ENCODE measurements at places on chromosomes 7 and 10.

DNA sequence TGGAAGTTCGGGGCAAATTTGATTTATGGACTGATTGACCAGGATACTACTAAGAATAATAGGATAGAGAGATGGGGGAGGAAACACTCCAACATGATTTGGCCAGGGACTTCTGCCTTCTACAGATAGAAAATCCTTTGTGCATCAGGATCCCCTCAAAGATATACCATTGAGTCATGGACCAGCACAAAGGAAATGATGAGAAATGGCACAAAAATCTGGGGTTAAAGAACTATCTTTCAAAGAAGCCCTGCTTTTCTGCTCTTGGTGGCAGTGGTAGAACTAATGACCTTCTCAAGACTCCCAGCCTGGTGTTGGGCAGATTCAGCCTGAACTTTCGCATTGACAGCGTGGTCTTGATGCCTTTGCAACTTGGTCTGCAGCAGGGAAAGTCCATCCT is 27.6 kb upstream of the LAMB1 start:
- ATAC-seq = no peak

DNA sequence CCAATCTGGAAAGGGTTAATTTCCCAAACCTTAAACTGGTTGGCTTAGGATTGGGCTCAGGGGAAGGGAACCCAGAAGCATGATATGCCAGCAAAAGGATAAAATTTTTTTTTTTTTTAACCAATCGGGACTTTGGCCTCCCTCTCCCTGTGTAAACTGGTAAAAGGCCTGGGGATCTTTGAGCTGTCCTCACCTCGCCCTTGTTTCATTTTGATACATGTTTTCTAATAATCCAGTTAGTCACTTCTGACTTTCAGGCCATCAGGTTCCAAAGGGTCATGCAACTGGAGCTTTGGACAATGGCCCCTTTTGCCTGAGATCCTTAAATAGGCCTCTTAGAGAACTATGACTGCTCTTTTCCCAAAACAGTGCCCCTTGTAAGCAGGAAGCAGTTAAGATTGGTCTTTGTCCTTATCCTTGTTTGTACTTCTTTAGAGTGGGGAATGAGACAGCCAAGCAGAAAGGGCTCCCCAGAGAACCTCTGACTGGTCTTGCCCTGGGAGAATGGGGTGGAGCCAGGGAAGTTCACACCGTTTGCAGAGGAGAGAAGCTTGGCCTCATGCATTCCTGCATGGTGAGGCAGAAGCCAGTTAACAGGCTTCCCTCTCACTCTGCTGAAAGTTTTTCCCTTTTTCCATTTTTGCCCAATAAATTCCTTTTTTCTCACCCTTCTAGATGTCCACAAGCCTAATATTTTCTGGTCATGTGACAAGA is 424.2 kb upstream of the CNTNAP2 start:
- ATAC-seq = no peak

DNA sequence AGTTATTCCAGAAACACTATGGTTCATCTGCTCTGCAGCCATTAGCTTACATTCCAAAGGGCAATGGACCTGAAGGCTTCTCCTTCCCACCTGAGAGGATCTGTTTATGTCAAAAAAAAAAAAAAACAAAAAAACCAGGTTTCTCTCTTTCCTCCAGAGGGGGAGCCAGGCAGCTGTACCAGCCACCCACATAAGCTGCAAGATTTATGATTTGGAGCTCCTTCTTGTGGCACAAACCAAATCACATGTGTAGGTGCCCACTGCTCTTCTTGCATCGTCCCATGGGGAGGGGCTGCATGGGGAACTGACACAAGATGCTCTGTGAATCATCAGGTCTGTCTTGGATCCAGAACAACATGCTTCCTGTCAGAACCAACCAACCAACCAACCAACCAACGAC is 231.6 kb upstream of the IGFBP3 start:
- no peak for ATAC-seq

GRCh38 chr7:141220263-141220880 is 146.5 kb downstream of the TMEM178B start:
- ATAC-seq = no peak

- no peak for ATAC-seq
Measured at GRCh38 chr7:134639683-134640279, 6.9 kb upstream of the BPGM start.

GRCh38 chr10:114647545-114648138 is 10.4 kb downstream of the ABLIM1 start:
- no peak for ATAC-seq

DNA sequence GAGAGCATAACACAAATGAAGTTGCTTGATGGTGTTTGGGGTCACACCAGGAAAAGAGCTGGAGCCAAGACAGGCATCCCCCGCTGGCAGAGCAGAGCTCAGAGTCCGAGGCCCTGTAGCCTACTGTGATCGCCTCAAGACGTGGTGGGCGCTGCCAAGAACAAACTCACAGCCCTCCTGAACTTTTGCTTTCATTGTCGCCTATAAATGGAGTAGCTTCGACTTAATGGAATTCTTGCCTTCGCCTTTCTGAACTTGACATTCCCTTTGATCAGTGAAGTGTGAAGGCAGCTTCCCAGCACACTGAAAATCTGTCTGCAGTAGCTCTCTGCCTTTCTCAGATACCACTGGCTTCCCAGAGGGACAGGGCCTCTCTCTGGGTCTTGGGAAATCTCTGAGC is 21.3 kb downstream of the CPXM2 start:
- ATAC-seq = no peak

GRCh38 chr7:126495001-126495400 is 757.7 kb downstream of the GRM8 start:
- no peak for ATAC-seq

GRCh38 chr7:47685712-47686376 is 103.9 kb upstream of the TNS3 start:
- no peak for ATAC-seq

DNA sequence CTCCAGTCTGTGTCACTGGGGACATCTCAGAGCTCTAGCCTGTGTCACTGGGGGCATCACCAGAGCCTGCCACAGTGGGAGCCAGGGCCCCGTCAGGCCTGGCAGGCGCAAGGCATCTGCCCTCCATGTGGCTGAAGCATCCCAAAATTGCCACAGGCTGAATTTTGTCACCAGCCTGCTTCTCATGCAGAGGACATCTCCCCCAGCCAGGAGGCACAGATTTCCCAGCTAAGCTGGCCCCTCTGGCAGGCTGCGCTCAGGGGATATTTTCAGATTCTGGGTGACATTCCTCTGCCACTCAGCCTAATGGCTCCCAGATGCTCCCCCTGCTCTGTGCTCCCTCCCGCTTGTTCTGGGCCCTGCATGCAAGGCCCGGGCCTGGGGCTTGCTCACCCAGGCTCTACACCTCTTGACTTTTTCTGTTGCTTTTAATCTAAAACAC is 64.6 kb downstream of the COL13A1 start:
- ATAC-seq = no peak

GRCh38 chr7:42144604-42145003 is 92.4 kb downstream of the GLI3 start:
- ATAC-seq = no peak

GRCh38 chr10:47042199-47042473 is 130.9 kb downstream of the PTPN20 start:
- no peak for ATAC-seq

GRCh38 chr10:123906296-123906695 is 14.7 kb upstream of the CPXM2 start:
- ATAC-seq = no peak

- peak; percentile 25 for ATAC-seq
Measured at GRCh38 chr7:8582728-8583127, 149.3 kb downstream of the NXPH1 start.

- no peak for ATAC-seq
Measured at GRCh38 chr10:26407406-26407969, 30.7 kb upstream of the APBB1IP start.

DNA sequence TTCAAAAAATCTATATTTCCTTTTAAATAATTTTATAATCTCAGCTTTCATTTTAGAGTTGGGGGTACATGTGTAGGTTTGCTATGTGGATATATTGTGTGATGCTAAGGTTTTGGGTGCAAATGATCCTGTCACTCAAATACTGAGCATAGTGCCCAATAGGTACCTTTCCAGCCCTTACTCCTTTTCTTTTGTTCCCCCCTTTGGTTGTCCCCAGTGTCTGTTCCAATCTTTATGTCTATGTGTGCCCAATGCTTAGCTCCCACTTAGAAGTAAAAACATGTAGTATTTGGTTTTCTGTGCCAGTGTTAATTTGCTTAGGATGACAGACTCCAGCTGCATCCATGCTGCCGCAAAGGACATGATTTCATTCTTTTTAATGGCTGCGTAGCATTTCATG is 103.6 kb downstream of the ZEB1 start:
- ATAC-seq = no peak

- ATAC-seq = no peak
Measured at GRCh38 chr10:102121739-102122372, 1.7 kb upstream of the LDB1 start.

- ATAC-seq = no peak
Measured at GRCh38 chr7:24652251-24652939, 79.1 kb downstream of the PALS2 start.

DNA sequence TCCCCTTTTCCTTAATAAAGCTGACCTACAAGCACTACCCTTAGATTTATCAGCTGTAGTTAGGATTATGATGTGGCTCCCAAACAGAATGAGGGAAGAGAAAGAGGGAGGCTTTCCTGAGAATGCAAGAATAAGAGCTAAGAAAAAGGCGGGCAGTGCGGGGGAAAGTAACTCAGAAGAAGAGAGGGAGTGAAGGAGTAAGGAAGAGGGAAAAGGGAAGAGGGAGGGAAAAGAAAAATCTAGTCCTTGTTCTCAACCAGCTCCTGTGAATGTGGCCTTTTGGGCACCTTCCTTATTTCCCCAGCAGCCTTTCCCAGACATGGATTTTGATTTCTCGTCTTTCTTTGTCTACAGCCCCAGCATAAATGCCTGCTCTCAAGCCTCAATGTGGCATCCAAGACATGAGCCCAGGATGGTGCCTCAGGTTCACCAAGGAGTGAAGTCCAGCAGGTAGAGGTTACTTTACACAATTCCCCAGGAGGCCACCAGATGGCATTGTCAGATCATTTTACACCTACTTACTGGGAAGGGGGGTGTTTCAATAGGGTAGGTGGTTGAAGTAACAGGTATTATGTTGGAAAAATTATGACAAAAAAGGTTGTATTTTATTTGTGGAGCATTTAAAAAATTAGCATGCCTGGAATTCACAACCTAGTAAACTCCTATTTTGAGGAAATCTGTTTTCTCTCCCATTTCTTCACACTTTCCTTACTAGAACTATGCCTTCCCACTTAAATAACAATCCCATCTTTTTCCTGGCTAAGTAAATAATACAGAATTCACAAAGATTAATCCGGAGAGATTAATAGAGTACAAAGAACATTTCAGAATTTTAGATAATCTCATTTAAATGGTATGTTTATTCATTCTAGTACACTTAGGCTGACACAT is 106.5 kb downstream of the HTR7 start:
- peak; percentile 47 for ATAC-seq

DNA sequence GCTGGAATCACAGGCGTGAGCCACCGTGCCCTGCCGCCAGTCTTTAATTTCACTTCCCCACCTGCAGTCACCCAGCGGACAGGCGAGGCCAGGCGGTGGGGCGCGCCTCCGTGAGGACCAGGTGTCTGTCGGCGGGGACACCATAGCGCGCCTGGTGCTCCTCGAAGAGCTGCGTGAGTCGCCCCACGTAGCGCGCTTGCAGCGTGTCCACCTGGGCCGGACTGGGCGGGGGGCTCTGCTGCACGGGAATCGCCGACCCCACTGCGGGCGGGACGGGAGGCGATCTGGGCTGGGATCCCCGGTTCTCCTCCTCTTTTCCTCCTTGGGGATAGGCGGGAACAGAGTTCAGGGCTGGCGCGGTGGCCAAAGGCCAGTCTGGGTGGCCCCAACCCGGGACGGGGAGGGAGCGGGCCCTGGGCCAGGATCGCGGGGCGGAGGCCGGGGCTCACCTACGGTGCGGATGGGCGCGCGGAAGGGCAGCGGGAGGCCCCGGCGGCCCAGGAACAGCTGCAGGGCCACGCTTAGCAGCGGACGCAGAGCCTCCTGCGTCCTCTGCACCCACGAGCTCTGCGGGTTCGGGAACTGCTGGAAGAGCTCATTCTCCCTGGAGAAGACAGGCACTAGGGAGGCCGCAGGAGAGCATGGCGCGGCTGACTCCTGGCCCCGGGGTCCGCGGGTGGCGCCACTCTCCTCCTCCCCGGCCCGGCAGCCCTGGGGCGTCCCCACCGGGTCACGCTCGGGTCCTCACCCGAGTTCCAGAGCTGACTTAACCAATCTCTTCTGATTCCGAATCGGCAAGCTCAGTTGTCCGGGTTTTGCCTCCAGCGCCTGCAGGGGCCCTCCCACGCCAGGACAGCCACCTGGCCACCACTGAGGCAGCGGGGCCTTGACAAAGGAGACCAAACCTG is 1.1 kb upstream of the MOGAT3 start:
- ATAC-seq = no peak

DNA sequence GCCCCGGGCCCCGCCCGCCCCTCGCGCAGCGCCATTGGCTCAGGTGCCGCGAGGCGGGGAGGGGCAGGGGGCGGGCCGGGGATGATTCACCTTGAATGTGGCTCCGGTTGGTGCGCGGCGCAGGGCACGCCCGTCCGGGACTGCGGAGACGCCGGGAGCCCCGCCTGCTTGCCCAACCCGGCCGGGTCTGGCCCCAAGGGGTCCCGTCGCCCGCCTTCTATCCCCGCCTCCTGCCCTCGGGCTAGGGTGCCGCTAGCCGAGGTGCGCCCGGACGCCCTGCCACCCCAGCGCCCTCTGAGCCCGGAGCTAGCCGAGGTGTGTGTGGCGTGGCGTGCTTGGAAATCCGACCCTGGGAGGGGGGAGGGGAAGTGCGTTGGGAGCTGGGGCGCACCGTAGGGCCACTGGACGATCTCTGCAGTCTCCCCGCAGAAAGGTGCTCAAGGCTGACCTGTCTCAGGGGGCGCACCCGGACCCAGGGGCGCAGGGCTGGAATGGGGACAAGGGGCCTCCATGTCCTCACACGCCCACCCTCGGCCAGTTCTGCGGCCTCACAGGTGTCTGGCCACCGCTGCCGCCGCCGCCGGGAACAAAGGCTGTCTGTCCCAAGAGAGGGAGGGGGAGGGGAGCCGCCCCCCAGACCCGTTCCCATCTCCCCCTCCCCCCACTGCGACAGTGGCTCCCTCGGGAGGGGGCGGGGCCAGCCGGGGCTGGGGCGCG is 168.9 kb downstream of the NRF1 start:
- ATAC-seq = peak; percentile 73

- ATAC-seq = no peak
Measured at GRCh38 chr7:47622946-47623640, 41.2 kb upstream of the TNS3 start.

Data from stimulated activated memory B cell treated with anti-CD40 and anti-IgM and Interleukin-4, amounts not matched to agents 10 μg/mL and 1 μg/mL and 100 μg/mL, for 72 hours (primary cell).